ENCODE measurements at places on chromosomes 12 and 14.

DNA sequence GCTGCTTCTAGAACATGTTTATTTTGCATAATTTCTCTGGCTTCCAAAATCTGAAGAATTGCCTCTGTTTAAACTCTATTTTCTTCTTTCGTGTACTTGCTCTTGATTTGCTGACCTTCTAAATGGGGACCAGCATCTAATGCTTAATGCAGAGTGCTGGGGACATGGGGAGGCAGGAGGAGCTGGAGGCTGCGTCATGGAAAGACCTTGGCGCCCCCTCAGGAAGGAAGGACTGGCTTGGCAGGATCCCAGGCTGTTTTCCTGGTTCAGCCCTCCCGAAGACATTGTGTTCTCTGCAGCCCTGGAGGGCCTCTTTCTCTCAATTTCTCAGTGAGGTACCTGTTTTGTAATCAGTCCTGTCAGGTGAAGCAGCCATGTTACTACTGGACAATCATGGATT is 5.5 kb downstream of the PRKCH start:
- DNase-seq = no peak

DNA sequence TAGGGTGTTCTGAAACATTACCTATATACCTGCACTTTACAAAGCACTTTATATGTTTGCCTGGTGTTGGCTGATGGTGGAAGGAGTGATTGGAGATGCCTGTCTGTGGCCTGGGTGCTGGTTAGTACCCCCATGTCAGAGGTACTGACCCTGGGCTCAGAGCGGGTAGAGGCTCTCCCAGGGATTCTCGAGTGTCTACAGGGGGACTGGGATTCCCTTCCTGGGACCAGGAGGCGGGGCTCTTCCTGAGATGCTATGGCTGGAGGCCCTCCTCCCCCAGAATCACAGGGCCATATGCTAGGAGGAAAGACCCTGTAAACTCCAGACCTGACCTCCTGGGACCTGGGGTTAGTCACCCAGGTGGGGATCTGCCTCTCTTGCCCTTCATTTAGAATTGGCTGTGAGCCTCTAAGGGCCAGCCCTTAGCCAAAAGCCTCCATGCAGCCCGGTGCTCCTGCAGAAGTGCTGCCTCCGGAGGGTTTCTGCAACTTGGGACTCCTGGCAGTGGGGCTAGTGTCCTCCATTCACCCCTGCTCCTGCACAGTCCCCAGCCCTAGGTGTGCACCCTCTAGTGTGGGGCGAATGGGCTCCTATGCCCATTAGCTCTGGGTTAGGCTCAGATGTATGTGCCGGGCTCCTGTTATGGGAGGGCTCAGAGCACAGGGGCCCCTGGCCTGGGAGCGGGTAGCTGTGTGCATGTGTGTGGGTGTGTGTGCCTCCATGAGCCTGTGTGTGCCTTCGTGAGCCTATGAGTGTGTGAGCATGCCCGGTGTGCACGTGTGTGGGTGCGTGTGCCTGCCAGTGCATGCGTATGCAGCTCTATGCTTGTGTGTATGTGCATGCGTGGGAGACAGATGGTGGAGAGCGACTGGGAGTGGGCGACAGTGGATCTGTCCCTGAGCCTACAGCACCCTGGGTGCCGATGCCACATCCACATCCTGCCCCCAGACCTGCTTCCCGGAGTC is 36.6 kb downstream of the RTL1 start:
- no peak for DNase-seq

DNA sequence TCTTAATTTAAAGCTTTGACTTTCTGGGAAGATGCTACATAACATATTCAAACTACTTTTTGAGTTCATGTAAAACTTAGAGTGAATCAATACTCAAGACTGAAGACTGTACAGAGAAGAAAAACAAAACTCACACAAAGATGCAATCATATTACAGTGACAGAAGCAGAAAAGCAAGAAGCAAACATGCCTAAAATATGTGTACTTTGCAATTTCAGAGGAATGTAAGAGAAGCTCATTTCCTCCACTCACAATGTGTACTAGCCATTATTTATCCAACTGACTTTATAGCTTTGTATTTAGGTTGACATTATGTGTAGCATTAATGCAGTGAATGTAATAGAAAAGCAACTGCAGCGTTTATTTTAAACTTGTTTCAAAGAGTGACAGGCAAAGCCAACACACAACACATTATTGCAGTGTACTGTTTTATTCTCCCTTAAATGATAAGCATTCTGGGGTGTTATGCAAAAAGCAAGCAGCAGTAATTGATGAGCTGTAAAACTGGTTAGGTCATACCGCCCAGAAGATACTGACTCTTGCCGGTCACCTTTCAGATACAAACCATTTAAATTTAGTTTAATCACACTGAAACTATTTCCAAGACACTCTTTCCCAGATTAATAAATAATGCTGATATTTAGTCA is 88.2 kb upstream of the PAWR start:
- DNase-seq = no peak

DNA sequence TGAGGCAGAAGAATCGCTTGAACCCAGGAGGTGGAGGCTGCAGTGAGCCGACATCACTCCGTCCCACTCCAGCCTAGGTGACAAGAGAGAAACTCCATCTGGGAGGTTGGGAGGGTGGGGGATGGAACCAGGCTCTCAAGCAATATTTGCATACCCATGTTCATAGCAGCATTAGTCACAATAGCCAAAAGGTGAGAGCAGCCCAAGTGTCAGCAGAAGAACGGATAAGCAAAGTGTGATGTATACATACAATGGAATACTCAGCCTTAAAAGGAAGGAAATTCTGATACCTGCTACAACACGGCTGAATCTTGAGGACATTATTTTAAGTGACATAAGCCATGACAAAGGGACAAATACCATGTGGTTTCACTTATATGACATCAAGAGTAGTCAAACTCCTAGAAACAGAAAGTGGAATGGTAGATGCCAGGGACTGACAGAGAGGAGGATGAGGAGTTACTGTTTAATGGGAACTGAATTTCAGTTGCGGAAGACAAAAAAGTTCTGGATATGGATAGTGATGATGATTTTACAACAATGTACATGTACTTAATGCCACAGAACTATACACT is 11.6 kb downstream of the DAD1 start:
- no peak for DNase-seq

DNA sequence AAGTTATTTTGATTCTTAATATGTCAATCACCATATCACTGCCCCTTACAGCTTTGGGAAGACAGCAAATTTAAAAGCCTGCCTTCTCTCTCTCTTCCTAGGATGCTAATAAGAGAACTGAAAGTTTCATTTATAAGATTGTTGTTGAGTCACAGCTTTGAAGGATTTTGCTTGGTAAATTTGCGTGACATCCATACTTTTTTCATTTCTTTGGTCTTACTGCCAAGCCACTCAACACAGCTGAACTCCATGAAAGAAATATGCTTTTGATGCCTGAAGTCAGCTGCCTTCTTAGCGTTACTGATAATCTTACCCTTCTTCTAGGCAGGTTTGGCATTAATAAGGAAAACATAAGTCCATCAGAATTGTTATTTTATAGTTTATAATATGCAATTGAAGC is 155.0 kb downstream of the CRADD start:
- DNase-seq = no peak

- DNase-seq = no peak
Observed at GRCh38 chr12:94405413-94406116, 54.1 kb downstream of the CEP83 start.

GRCh38 chr14:85038526-85039352 is 491.2 kb upstream of the FLRT2 start:
- no peak for DNase-seq
